ENCODE measurements at places on chromosomes 4 and X.

DNA sequence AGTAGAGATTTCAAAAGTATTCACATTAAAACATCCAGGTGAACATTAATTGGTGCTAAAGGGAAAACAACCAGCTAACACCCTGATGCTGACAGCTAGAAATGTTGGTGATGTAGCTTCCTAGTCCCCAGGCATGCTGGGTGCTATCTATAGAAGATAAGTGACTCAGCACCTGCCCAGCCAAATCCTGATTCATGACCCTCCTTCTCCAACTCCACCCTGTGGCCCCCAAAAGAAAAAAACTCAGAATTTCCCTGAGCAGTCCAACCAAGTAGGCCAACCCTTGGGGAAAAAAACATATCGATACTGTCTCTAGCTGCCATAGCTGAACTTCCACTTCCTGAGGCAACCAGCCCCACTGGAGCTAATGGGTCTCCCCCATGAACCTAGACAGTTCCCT is 197.6 kb upstream of the KLF3 start:
- no peak for DNase-seq

- DNase-seq, result no peak
Observed at GRCh38 chr4:164229255-164229654, 524.7 kb upstream of the SMIM31 start.

GRCh38 chr4:144316869-144317268 is 176.4 kb upstream of the GYPA start:
- no peak for DNase-seq

DNA sequence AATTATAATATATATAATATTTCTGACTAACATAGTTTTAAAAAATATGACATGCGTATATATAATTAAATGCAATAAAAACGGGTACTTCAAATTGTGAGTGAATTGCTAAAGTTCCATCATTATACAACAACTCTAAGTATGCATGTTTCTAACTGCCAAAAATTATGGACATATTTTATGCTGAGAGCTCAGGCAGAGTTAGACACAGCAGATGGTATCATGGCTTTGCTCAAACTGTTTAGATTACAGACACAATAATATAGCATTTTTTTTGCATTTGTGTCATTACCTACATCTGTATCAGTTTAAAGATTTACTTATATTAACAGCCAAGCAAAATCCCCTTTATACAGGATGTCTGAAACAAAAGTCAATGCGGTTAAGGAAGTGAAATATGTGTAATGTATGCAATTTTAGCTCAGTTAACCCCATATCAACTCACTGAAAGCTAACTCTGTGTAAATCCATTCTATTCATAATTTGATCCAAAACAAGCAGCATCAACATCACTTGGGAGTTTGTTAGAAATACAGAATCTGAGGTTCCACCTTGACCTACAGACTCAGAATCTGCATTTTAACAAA is 119.1 kb upstream of the CNKSR2 start:
- DNase-seq, result no peak

GRCh38 chr4:83196921-83197320 is 82.4 kb upstream of the PLAC8 start:
- no peak for DNase-seq

DNA sequence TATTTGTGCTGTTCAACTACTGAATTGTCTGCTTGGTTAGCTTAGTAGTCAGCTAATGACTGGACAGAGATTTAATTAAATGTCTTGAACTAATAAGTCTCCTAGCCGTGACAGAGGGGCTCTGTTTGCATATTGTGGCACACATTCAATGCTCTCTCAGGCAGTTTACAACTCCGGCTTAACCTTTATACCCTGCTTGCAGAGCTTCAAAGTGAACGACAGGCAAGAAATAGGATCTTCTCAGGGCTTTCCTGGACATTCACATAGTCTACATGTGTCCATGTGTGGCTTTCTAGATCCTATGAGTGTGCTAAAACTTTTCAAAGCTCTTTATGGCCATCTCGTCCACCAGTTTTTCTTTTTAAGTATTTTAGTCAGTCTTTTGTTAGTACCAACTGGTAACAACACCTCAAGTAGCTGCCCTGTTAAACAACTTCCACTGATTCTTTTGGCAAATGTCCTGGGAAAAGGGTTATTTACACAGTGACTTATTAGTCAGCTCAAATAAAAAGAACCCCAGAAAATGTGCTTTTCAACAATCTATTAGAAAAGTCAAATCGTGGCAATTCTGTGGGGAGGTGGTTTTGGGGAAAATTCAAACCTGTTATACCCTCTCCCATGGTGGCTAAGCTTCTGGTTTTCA is 28.6 kb downstream of the OR13H1 start:
- no peak for DNase-seq
